ENCODE measurements at places on chromosomes 5 and 9.

GRCh38 chr9:8809741-8810140, 1010.2 kb upstream of the DMAC1 start:
- no peak for DNase-seq

- no peak for DNase-seq
These were observed 1115.5 kb downstream of the DTWD2 start for GRCh38 chr5:117872798-117873368.

- DNase-seq = peak; percentile 73
These were observed 70.2 kb upstream of the STXBP1 start for GRCh38 chr9:127541865-127542264.

DNA sequence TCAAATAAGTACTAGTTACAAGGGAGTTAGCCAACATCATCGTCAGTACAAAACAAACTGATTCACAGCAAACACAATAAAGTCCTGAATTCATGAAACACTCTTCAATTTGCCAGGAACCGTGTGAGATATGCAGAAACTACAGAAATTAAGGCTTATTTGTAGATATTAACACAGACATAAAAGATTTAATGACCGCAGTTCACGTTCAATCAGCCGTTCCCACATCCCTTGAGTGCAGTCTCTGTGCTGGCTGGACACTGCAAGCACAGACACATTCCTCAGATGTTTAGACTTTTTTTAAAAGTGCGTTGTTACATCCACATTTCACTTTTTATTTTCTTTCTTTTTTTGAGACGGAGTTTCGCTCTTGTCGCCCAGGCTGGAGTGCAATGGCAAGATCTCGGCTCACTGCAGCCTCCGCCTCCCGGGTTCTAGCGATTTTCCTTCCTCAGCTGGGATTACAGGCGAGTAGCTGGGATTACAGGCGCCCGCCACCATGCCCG, 566 bp upstream of the CEP78 start:
- no peak for DNase-seq

- peak; percentile 56 for DNase-seq
These were observed 731 bp downstream of the PRR16 start for GRCh38 chr5:120464627-120465435.

DNA sequence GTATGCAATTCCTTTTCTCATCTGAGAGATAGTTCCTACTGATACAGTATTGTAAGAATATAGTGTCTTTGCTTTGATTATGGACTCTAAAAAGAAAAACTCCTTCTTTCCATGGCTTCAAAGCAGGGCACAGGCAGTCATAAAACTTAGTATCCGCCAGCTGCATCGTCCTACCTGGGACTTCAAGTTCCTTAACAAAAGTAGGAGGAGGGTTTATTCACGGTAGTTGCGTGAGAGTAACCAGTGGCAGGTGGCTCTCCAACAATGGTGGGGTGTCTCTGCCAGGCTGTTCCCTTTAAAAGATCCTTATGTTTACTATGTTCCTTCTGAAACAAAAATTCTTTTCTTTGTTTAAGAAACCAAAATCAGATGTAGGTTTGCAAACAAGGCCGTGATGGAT, 173.5 kb upstream of the DMAC1 start:
- DNase-seq = no peak

GRCh38 chr5:149636861-149637246, 55.6 kb downstream of the ARHGEF37 start:
- no peak for DNase-seq

Data from psoas muscle (tissue), 8 donors.